AML-193 (cell line): ENCODE measurements at places on chromosomes 4 and X.

DNA sequence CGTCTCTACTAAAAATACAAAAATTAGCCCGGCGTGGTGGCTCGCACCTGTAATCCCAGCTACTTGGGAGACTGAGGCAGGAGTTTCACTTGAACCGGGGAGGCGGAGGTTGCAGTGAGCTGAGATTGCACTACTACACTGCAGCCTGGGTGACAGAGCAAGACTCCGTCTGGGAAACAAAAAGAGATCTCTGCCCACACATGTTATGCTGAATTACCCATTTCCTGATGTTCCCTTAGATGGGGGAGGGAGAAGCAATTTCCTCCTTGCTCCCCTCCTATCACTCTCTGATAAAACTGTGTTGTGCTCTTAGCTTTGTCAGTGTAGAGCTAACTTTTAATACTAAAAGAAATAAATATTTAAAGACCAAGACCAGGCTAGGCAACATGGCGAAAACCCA is 102.5 kb downstream of the LARP7 start:
- DNase-seq: no peak

GRCh38 chr4:152803541-152803940 is 23.8 kb downstream of the ARFIP1 start:
- DNase-seq: no peak

DNA sequence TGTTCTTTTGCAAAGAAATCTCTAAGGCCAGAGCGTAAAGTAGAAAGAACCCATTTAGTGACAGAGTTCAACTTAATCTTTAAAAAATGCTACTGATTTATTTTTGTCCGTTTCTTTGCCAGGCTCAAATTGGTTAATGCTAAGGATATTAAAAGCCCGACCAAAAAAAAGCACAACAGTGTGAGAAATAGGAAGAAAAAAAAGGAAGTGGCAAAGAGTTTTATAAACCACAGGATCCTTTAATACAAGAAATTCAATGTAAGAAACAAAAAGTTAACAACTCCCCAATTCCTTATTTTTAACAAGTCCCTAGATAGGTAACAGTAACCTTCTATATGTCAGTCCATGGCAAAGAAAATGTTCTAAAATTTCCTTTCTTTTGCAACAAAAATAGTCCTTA is 480.4 kb downstream of the ACTRT1 start:
- no peak for DNase-seq

GRCh38 chr4:181952478-181952877 is 290.7 kb upstream of the TENM3 start:
- no peak for DNase-seq

DNA sequence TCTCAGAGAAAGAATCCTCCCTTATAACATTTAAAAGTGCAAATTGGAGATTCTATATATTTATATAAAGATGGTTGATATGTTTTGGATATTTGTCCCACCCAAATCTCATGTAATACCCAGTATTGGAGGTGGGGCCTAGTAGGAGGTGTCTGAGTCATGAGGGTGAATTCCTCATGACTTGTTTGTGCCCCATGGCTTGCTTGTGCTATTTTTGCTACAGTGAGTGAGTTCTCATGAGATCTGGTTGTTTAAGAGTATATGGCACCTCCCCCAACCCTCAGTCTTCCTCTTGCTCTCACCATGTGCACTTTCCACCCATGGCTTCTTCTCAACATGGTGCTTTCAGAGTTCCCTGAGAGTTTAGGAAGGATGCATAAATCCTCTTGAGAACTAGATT is 9.5 kb upstream of the ANKRD50 start:
- no peak for DNase-seq

DNA sequence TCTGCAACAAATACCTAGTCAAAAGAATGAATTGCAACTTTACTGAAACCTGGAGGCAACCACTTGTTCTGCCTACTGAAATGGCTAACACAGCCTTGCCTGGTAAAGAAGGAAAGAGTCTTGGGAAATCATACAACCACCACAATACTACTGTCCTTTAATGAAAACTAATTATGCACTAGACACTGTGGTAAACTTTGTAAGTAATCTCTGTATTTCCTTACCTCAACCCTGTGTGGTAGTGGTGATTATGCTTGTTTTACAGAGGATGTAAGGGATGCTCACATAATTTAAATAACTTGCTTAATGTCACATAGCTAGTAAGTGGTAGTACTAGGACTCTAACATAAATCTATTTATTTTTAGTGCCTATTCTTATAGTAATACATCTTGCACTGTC is 44.7 kb downstream of the TMEM156 start:
- no peak for DNase-seq

DNA sequence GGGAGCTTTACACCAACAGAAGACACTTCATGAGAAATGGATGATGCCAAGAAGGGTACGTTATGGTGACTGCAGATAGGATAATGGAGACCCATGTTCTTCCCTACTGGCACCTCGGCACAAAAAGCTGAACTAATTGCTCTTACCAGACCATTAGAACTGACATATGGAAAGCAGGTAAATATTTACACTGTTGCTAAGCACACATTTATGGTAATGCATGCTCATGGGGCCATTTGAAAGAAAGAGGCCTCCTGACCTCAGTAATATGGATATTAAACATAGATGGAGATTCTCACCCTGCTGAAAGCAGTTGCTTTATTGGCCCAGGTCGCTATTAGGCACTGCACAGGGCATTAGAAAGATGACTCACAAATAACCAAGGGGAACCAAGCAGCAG is 1759.6 kb downstream of the C4orf33 start:
- DNase-seq: no peak

DNA sequence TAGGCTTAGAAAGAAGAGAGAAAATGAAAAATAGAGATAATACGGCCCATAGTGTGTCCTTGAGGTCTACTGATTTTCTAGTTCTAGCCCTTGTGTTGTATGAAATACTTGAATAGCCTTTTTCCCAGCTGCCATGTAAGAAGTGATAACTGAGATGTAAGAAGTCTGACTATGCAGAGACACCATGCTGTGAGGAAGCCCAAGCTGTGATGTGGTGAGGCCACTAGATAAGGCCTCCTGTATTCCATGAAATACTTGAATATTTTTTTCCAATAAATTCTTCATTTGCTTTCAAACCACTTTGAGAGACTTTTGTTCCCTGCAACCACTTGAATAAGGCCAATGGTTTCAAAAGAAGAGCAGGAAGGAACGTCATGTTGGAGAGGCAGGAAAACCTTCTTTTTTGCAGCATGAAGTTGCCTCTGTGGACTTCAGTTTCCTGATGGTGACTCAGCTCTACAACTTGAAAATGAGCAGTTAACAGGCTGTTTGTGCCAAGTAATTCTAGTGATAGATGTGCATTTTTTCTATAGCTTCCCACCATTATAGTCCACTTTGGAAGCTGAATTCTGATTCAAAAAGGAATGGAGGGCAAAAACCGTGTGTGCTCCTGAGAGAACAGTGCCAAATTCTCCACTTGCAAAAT is 25.5 kb upstream of the FAM9C start:
- no peak for DNase-seq

DNA sequence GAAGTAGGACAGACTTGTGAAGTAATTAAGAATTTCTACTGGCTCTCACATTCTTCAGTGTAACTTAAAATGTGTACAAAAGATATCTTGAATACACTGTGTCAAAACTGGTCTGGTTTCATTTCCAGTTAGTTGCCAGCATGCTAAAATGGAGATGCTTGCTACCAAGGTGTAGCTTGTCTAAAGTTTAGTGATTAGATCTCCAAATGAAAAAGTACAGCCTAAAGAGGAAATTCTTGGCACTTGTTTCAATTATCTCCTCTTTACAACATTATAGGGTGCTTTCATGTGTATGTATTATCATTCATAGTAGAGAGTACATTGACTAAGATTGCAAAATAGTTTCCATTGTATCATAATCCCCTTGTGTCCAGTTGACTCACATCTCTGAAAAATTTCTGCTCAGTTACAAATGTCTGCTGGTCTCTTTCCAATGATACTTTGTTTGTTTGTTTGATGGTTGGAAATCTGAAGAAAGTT is 97.3 kb upstream of the SPRY1 start:
- DNase-seq: no peak

- DNase-seq: no peak
These were observed 164.6 kb downstream of the ARAP2 start for GRCh38 chr4:36079666-36080065.

DNA sequence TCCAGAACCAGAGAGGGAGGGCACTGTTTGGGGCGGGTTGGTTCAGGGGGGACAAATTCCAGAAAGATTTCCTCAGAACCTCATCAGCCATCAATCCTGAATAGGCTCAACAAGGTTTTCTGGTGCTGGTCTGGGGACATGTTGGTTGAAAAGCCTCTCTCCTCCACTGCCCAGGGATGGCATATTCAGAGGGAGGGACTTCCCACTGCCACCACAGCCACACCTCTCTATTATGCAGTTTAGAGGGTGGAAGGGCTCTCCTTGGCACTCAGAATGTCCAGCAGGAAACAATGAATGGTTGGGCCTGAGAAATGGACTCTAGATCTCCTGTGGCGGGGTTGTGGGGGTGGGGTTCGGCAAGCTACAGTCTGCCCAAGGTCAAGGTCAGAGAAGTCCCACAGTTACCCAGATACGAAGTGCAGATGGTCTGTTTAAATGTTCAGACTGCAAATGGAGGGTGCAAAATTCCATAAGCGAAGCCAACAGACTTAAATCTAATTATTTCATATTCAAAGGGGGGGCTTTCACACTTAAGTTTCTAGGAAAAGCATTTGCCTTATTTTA is 70.7 kb downstream of the LEF1 start:
- no peak for DNase-seq

DNA sequence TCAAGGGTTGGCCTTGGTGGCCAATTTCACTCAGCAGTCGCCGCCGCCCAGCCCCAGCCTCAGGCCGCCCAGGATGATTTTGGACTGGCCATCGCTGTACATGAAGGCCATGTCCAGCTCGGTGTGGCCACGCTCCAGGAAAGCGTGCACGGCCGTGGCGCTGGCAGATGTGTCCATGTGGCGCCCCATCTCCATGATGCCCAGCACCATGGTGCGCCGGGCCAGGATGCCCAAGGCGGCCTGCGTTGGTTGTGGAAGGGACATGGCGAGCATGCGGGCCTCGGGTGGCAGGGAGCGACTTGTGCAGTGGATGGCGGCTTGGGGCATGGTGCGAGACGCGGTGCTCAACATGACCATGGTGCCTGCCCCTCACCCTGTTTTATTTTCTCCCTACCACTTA is 55.4 kb downstream of the ZCCHC12 start:
- DNase-seq: no peak

DNA sequence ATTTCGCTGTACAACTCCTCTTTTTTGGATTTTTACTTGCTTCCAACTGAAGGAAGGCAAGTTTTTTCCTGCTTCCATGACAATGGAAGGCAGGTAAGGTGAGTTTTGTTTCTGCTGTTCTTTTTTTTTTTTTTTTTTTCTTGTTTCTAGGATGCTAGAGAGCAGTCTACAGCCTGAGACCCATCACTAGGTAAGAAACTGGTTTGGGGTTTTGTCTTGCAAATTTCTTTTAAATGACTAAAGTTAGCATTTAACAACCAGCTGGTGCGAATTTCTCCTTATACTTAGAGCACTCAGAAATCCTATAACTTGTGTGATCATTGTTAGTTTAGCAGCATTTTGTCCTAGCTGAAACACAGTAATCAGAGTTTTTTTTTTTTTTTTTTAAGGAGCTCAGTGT is 378.4 kb upstream of the CNKSR2 start:
- DNase-seq: no peak

DNA sequence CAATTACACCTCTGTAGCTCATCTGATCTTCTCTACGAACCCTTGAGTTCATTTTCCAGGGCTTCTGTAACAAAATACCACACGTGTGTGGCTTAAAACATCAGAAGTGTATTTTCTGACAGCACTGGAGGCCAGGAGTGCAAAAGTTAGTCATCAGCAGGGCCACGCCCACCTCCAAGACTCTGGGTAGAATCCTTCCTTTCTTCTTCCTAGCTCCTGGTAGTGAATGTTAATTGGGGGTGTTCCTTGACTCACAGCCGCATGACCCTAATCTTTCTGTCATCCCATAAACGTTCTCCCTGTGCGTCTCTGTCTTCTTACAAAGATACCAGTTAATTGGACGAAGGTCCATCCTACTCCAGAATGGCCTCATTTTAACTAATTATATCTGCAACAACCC is 115.0 kb downstream of the TRIML1 start:
- no peak for DNase-seq

GRCh38 chr4:87911252-87911774 is 64.2 kb upstream of the SPP1 start:
- no peak for DNase-seq

GRCh38 chrX:39337451-39337850 is 536.2 kb downstream of the MID1IP1 start:
- DNase-seq: no peak

DNA sequence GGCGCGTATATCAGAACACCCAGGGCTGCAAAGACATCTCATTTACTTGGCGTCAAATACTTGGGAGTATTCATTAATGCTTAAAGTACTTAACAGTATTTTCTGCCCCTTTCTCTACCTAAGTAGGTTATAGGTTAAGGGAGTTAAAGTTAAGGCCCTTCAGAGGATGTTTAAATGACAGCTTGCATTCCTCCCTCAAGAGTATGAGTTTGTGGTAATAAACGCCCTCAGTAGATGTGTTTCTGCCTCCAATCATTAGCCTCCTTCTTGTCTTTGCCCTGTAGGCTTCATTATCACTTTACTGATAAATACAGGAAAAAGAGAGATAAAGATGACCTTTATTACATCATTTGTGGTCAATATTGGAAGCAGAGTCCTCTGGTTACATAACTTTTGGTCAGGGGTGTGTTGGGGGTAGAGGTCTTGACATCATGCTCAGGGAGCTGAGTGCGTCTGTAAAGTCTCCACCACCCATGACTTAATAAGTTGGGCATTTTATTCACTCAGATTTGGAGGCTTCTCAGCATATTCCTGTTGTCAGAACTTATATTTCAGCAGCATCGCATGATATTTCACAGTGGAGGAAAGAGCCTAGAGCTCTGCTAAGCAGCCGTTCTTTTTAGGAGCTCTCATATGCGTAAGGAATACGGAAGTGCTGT is 145.9 kb downstream of the CPE start:
- no peak for DNase-seq

DNA sequence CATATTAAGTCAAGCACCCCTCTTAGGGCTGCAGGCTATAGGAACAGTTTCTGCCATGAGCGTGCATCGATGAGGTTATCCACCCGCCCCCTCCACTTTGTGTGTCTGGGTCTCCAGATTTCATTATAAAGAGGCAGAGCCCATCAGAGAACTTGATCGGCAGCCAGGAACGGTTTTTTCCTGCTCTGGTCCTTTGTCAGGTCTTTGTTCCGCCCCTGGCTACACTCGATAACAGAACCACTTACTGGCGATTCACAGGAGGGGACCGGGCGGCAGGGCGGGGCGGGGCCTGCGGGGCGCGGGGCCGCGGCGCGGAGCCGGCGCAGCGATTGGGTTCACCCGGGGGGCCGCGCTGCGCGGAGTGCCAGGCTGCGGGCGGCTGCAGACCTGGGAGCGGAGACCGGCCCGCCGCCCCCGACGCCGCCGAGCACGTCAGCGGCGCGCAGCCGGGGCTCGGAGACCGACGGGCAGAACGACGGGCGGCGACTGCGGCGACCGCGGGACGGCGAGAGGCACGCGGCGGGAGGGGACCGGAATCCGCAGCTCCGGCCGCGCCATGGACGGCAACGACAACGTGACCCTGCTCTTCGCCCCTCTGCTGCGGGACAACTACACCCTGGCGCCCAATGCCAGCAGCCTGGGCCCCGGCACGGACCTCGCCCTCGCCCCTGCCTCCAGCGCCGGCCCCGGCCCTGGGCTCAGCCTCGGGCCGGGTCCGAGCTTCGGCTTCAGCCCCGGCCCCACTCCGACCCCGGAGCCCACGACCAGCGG is at the start of gene SLC10A4:
Gene SLC10A4, plus strand, starts transcription at position 338 of the 771 bp plus-strand sequence. Its CDS starts 219 bp downstream, at position 557.
- no peak for DNase-seq
